ENCODE measurements at places on chromosomes 5 and 9. TPM values are rescaled to one million over a fixed set of nuclear protein-coding genes. Genes with fewer than 3 reads are reported as not detected.

DNA sequence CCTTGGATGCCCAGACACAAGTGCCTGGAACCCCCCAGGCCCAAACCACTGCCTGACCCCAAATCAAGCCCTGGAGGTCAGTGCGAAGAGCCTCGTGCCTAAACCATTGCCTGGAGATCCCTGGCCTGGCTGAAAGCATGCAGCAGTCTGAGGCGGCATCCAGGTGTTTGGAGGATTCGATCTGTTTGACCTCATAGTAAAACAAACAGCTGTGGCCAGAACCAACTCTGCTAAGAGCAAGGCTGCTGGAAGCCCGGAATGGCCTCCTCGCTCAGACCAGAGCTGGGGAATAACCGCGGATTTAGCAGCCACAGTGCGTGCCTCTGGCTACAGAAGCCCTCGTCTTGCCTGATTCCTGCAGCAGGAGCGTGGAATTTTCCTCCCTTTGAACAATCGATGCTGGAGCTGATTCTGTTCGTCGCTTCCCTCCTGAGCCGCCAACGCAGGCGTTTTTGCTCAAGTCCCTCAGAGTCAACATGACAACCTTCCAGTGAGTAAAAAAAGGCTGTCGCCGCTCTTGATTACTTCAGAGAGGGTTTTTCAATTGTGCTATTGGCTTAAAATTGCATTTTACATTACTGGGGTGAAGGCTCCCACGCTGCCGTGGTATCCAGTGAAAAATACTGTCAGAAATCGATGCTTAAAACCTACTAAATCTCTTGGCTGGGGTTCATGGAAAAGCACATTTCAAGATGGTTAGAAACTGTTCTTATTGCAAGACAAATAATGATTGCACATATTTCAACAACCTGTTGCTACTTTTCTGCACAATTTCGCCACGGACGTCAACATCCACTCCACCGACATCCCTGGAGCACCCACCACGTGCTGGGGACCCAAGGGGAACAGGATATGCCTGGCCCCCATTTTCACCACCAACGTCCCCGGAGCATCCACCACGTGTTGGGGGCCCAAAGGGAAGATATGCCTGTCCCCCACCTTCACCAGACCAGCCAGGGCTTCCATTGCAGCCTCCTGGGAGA is 190.0 kb downstream of the OLFM1 start:
- no peaks in the 10 kb centered on the region for H3K36me3 ChIP-seq
- no peaks in the 10 kb centered on the region for H3K4me1 ChIP-seq
- DNase-seq, result no peak
- H3K27ac ChIP-seq, result no peak overlapping the region
- no peak overlapping the region for H3K4me3 ChIP-seq

DNA sequence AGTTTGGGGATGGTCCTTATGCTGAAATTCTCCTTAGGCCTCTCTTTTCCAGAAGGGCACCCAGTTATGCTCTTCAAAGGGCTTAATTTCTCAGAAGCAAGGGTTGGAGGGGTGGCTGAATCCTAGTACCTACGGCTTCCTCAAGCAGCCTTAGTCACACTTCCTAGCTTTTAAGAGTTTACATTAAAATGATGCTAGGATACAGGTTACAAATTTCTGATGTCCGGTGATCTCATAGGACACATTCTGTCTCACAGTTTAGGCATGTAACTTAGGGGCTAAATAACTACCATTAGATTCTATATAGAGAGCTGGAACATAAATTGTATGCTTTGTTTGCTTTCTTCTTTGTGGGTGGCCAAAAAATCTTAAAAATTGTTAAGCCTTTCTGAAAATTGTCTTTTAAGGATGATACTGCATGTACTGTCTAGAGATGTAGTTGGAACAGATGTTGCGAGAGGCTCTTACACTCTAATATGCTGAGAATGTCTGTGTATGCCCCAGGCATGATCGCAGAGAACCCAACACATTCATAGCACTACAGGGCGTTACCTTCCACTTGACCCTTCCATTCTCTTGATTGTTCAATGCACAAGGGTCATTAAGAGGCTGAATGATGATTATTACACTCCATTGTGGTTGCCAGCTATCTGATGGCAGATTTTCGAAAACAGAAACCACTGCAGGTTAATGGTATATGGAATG is 139.1 kb downstream of the TMEM38B start:
- H3K4me3 ChIP-seq, result no peak overlapping the region
- no peaks in the 10 kb centered on the region for H3K4me1 ChIP-seq
- H3K36me3 ChIP-seq, result no peaks in the 10 kb centered on the region
- H3K27ac ChIP-seq, result no peak overlapping the region
- DNase-seq, result no peak

GRCh38 chr9:89768650-89769071 is 163.8 kb downstream of the GADD45G start:
- H3K4me1 ChIP-seq, result no peaks in the 10 kb centered on the region
- H3K36me3 ChIP-seq, result no peaks in the 10 kb centered on the region
- H3K4me3 ChIP-seq, result no peak overlapping the region
- peak; percentile 31 for DNase-seq

DNA sequence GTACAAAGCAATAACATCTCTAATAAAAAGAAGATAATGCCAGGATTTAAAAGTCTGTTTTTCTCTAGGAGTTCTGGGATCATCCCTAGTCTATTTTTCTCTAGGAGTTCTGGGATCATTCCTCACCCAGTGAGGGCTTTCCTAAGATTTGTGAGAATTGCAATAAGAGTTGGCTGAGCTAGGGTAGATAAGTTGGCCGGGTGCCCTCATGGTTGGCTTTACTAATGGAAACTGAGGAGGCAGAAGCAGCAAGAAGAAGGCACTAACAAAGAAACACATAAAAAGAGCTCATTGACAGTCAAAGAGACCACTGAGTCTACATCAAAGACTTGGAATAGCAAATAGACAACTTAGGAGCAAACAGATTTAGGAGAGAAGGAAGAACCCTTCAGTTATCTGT is 4.2 kb downstream of the SLC1A3 start:
- no peak for DNase-seq
- H3K36me3 ChIP-seq, result no peaks in the 10 kb centered on the region
- no peaks in the 10 kb centered on the region for H3K27me3 ChIP-seq
- H3K27ac ChIP-seq, result no peak overlapping the region

The DBH gene
- under 0.01 TPM for total RNA-seq

The TNFSF15 gene
- 0.78 TPM for total RNA-seq

GRCh38 chr9:135703726-135704125 is 1.7 kb downstream of the KCNT1 start:
- no peak overlapping the region for H3K27ac ChIP-seq
- no peak overlapping the region for H3K4me3 ChIP-seq
- H3K4me1 ChIP-seq, result peaks cover 30% of the 10 kb centered on the region

The MCC gene
- 122 TPM for total RNA-seq

DNA sequence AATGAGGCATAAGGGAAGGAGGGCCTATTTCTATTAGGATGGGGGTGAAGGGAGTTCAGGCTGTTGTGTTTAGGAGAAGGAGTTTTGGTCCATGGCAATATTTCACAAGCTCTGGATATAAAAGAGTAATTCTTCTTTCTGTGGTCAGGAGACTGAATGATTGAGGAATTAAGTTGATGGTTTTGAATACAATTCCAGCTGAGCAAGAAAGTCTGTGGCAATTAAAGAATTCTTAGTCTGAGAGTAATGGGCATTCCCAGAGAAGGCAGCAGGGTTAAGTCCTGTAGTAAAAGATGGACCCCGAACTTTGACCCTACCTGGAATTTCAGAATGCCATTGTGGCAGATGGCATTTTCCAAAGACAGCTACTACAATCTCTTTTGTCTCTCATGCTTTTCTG is 202.6 kb downstream of the TLE4 start:
- no peak overlapping the region for H3K27ac ChIP-seq
- DNase-seq, result no peak
- no peaks in the 10 kb centered on the region for H3K4me1 ChIP-seq

The RANBP3L gene
- 21.6 TPM for total RNA-seq

The OR1B1 gene
- 3.0 TPM for total RNA-seq

The SECISBP2 gene
- 57.7 TPM for total RNA-seq

DNA sequence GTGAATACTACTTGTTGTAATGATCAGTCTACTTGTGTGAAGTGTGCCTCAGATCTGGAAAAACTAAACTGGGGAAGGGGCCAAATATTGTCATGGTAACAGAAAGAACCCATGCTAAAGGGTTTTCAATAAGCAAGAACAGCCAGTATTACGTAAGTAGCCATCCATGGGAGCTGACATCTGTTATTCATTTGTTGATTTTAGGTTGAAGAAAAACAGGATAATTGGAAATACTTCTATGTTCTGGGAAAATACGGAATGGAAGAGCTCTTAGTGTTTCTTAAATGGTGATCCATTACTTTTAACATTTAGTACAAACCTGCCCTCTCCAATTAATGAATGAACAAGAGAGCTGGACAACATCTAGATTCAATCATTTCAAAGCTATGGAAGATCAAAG is 485.8 kb downstream of the NTRK2 start:
- H3K4me3 ChIP-seq, result no peak overlapping the region
- H3K27ac ChIP-seq, result no peak overlapping the region
- no peaks in the 10 kb centered on the region for H3K36me3 ChIP-seq
- H3K4me1 ChIP-seq, result no peaks in the 10 kb centered on the region
- no peaks in the 10 kb centered on the region for H3K27me3 ChIP-seq
- no peak for DNase-seq

- DNase-seq, result no peak
- H3K27me3 ChIP-seq, result no peaks in the 10 kb centered on the region
- H3K4me1 ChIP-seq, result peaks cover 7% of the 10 kb centered on the region
Measured at GRCh38 chr9:81848472-81848871, 79.8 kb upstream of the SPATA31D4 start.

- no peaks in the 10 kb centered on the region for H3K27me3 ChIP-seq
- no peak for DNase-seq
- H3K27ac ChIP-seq, result peak overlapping the region; percentile 54
- H3K36me3 ChIP-seq, result no peaks in the 10 kb centered on the region
- H3K4me3 ChIP-seq, result no peak overlapping the region
Measured at GRCh38 chr5:123813937-123814624, 302.1 kb downstream of the CSNK1G3 start.

The PGM5 gene
- 43.1 TPM for total RNA-seq

The VCP gene
- total RNA-seq, result 147 TPM

The TRIM7 gene
- 10.2 TPM for total RNA-seq

DNA sequence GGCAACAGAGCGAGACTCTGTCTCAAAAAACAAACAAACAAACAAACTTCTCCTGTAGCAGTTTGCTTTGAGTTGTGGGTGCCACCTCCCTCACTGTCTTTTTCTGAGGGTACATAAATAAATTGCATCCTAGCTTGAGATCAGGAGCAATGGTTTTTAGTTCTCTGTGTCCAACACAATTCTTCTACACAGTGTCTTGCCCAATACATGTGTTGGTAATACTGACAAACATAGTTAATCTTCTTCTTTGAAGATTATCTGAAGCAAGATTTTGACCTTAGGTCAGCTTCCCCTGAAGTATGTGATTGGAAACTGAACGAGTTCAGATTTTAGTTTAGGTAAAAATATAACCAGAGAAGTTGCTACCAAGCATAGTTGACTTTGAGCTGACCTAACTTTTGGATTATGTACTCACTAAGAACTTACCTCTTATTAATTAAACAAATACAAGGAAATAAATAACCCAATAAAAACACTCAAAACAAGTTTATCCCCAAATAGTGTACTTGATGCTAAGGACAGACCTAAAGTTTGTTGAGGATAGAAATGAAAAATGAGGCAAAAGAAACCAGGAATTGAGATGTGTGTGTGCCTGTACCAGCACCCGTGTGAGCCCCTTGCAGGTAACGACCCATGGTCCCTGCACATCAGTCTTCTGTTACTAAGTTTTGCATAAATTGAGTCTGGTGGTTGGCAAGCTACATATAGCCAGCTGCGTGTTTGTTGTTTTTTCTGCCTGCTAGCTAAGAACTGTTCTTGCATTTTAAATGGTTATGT is 16.2 kb downstream of the TJP2 start:
- H3K27me3 ChIP-seq, result no peaks in the 10 kb centered on the region
- DNase-seq, result no peak
- H3K27ac ChIP-seq, result no peak overlapping the region
- H3K36me3 ChIP-seq, result no peaks in the 10 kb centered on the region

DNA sequence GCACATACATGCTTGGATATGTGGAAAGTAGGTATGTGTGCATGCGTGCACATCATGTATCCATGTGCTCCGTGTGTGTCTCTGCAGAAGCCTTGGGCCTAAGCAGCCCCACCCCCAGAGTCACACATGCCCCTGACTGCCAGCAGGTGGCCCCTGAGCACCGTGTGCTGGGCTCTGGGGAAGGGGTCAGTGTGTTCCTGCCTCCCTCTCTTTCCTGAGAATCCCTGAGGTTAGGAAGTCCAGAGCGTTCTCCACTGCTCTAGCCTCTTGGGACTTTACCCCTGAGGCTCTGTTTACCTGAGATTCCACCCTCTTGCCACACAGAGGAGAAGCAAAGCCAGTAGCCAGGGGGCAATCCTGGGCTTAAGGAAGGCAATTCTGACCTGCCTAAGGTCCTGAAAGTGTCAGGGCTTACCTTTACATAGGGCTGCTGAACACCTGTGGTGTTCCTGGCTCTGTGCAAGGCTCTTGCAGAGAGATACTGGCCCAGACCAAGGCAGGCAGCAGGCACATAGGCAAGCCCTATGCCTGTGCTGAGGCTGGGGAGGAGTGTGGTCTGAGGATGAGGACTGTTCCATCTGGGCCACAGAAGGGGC is 207.3 kb downstream of the TMEM38B start:
- no peak overlapping the region for H3K4me3 ChIP-seq
- no peaks in the 10 kb centered on the region for H3K4me1 ChIP-seq
- no peaks in the 10 kb centered on the region for H3K36me3 ChIP-seq

DNA sequence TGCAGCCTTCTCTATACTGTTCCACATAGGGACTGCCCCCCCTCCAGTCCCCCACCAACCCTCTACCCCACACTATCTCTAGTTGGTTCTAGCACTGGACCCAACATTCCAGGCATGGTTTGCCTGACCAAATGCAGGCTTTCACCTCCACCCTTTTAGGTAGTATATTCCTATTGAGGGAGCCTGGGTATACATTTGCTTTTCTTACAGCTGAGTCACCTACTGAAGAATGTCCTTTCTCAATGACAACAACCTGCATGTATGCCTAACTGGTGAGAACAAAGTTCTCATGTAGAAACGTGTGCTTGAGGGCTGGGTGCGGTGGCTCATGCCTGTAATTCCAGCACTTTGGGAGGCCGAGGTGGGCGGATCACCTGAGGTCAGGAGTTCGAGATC is 8.2 kb downstream of the TNIP1 start:
- no peak for DNase-seq
- H3K4me3 ChIP-seq, result no peak overlapping the region
- H3K4me1 ChIP-seq, result no peaks in the 10 kb centered on the region
- H3K27me3 ChIP-seq, result no peaks in the 10 kb centered on the region
- H3K27ac ChIP-seq, result no peak overlapping the region
- no peaks in the 10 kb centered on the region for H3K36me3 ChIP-seq

- H3K27ac ChIP-seq, result peak overlapping the region; percentile 27
- no peaks in the 10 kb centered on the region for H3K27me3 ChIP-seq
- DNase-seq, result no peak
- H3K4me3 ChIP-seq, result no peak overlapping the region
Measured at GRCh38 chr9:127233550-127233949, 31.0 kb upstream of the GARNL3 start.

- no peak overlapping the region for H3K4me3 ChIP-seq
- no peak for DNase-seq
- no peak overlapping the region for H3K27ac ChIP-seq
- H3K36me3 ChIP-seq, result no peaks in the 10 kb centered on the region
- no peaks in the 10 kb centered on the region for H3K4me1 ChIP-seq
Measured at GRCh38 chr5:57128325-57128724, 45.5 kb upstream of the GPBP1 start.

- no peaks in the 10 kb centered on the region for H3K36me3 ChIP-seq
- no peak overlapping the region for H3K27ac ChIP-seq
- no peaks in the 10 kb centered on the region for H3K4me1 ChIP-seq
- H3K4me3 ChIP-seq, result no peak overlapping the region
Measured at GRCh38 chr5:54462281-54462680, 6.8 kb downstream of the HSPB3 start.
